Heart left ventricle (tissue), 16 donors: ENCODE measurements at places on chromosomes 16 and 17. TPM values are rescaled to one million over a fixed set of nuclear protein-coding genes. Genes with fewer than 3 reads are reported as not detected.

DNA sequence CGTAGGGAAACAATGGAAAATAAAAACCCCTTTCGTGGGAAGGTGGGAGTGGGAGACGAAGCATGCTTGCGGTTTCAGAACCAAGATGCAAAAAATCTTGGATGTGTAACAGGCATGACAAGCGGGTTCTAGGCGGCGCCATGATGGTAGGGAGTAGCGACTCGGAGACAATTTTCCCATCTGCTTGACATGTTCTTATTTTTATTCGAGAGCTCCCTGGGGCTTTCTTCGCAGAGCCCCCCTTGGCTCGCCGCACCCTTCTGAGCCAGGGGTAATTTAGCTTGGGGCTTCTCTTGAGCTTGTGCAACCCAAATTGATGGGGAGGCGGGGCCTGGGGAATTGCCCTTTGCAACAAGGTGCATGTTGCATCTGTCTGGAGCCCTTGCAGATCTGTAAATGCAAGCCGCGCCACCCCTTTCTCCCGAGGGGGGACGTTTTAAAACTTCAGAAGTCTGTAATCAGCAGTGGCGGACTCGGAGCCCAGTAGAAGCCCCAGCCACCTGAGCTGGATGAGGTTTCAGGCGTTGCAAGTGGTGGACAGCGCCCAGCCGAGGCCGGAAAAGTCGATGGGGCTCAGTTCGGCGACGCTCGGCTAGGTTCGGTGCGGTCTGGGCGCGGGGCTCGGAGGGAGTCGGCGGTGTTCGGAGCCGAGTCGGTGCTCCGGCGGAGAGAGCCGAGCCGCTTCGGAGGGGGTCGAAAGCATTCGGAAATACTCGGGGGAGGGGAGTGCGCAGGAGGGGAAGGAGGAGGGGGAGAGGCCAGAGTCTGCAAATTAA, 2.9 kb downstream of the GNAO1 start:
- H3K27ac ChIP-seq: no peak overlapping the region
- H3K4me1 ChIP-seq: peaks cover 32% of the 10 kb centered on the region
- H3K36me3 ChIP-seq: no peaks in the 10 kb centered on the region

DNA sequence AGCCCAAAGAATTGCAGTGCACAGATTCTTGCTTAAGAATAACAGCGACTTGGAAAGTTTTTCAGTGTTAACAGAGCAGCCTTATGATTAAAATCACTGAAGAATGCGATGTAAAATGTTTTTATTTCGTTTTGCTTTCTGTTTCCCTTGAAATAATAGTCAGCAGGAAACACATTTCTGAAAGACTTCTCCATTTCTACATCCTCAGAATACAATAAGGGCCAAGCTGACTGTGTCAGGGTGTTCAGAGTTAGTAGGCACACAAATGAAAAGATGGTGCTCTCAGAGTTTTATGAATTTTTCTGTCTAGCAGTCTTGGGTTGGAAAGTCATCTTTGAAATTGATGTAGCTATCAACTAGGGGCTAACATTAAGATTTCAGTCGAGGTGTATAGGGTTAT, 582.9 kb upstream of the RBFOX1 start:
- no peak overlapping the region for H3K27ac ChIP-seq
- no peak for DNase-seq
- no peaks in the 10 kb centered on the region for H3K4me1 ChIP-seq
- H3K4me3 ChIP-seq: no peak overlapping the region
- no peaks in the 10 kb centered on the region for H3K27me3 ChIP-seq
- H3K36me3 ChIP-seq: no peaks in the 10 kb centered on the region

DNA sequence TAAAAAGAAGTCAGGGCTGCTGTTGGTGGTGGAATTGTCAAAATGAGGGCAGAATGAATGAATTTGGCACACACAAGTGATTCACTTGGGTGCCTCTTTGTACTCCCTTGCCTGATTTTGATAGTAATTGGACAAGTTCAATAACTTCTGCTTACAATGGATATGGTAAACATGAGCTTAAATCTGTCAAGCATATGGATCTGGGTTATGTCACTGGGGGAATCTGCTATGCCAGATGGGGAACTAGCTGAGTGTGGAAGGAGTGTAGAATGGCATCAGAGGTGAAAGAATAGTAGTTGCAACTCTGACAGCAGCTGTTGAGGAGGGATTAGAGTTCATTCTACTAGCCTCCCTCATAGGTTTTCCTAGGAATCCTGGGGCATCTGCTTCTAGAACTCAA, 724.2 kb upstream of the CDH8 start:
- no peaks in the 10 kb centered on the region for H3K4me1 ChIP-seq
- H3K36me3 ChIP-seq: no peaks in the 10 kb centered on the region
- no peak for DNase-seq
- no peak overlapping the region for H3K4me3 ChIP-seq

- DNase-seq: no peak
- H3K4me3 ChIP-seq: no peak overlapping the region
- no peaks in the 10 kb centered on the region for H3K4me1 ChIP-seq
- no peaks in the 10 kb centered on the region for H3K36me3 ChIP-seq
- H3K27me3 ChIP-seq: peaks cover 46% of the 10 kb centered on the region
- H3K27ac ChIP-seq: no peak overlapping the region
Measured at GRCh38 chr17:34620458-34620857, 41.1 kb downstream of the TMEM132E start.

DNA sequence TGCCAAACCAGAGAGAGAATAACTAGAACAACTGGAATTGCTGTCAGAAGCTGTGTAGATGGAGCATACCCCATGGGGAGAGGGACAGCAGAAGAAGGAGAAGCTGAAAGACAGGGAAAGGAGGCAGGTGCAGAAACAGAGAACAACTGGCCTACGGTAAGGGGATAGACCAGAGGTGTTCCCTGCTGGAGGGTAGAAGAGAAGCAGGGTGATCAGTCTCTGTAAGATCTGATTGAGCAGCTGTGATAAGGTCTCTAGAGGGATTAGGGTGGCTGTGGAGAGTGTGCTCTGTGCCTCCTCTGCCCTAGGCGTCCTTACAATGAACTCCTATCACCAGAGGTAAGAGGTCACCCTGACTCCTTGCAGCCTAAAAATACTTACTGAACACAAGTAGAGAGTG, 30.4 kb upstream of the HS3ST3B1 start:
- H3K4me3 ChIP-seq: no peak overlapping the region
- H3K27me3 ChIP-seq: no peaks in the 10 kb centered on the region
- H3K36me3 ChIP-seq: no peaks in the 10 kb centered on the region
- DNase-seq: no peak
- H3K4me1 ChIP-seq: no peaks in the 10 kb centered on the region

The CD79B gene
- 2.2 TPM for total RNA-seq

The SLC13A2 gene
- total RNA-seq: not detected

The NPIPA1 gene
- total RNA-seq: 48.0 TPM
